Activated gamma-delta T cell treated with anti-CD3 and anti-CD28 coated beads, Interleukin-2, amount 50 U/mL, for 16 hours (primary cell): ENCODE measurements at places on chromosomes 6 and 20.

DNA sequence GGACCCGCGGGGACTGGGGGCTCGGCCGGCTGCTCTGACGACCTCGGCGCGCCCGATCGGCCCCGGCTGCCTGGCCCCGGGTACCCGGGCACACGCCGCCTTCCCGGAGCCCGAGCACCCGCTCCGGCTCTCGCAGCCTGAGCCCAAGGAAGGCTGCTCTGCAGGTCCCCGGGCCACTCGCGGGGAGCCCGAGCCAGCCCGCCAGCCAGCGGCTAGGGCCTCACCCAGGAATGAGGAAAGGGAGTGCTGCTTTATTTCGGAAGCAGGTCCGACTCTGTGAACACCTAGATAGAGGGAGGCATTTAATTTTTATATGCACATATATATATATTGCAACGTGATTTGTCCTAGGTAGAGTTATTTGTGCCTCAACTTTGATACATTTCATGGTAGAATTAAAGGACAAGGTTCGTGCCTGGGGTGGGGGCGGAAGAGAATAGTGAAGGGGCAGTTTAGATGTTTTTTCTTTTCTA lies 15.5 kb downstream of the FOXA2 start:
- no peak for DNase-seq

DNA sequence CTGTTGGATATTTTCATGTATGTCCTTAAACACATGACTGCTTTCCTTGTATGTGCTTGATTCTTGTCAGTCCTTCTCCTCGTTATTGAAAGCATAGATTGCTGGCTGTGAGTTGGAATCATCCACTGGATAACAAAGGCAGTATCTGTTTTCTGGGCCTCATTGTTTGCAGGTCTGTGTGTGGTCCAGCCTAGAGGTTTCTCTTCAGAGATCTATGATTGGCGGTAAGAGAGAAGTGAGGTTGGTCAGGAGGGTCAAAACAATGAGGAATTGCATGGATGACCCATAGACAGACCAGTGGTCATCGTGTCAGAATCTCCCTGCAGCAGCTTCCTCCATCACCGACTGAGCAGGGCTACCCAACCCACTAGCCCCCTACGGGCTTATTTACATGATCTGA lies 915.0 kb downstream of the KIF16B start:
- DNase-seq, result no peak

- no peak for DNase-seq
Measured at GRCh38 chr20:32685541-32686529, 12.1 kb upstream of the C20orf203 start.

GRCh38 chr6:40822619-40823018 lies 216.4 kb downstream of the UNC5CL start:
- no peak for DNase-seq

DNA sequence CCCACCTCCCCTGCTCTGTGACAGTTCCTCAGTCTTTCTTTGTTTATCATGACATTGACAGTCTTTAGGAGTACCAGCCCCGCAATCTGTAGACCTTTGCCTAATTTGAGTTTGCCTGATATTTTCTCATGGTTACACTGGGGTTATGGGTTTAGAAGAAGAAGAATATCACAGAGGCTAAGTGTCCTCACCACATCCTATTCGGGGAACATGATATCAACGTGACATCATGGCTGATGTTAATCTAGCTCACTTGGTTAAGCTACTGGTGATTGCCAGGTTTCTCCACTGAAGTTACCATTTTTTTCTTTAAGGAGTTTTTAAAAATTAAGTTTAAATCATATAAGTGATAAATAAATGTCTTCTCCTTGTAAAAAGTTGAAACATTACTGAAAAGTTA lies 127.5 kb downstream of the CEP57L1 start:
- DNase-seq, result no peak

DNA sequence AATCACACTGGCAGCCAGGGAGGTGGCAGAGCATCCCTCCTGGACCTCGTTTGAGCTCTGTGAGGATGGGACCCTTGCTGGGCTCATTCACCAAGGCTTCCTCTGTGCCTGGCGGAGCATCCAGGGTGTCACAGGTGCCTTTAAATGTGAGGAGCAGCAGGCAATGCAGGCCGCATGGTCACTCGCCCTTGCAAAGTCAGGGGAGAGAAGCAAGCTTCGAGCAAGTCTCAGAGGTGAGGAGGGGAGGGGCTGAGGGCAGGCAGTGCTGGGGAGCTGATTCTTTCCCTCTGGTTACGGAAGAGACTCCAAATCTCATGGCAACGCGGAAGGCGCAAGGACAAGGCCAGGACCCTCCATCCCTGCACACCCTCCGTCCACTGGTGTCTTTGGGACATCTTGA lies 182.7 kb upstream of the PMEPA1 start:
- no peak for DNase-seq

- no peak for DNase-seq
Measured at GRCh38 chr6:100470422-100471120, 5.8 kb upstream of the SIM1 start.

GRCh38 chr20:24745206-24745605 lies 203.9 kb upstream of the CST7 start:
- DNase-seq, result no peak
